ENCODE measurements at places on chromosomes 2 and 18.

- DNase-seq, result no peak
Observed at GRCh38 chr18:52441794-52442193, 101.8 kb downstream of the DCC start.

- DNase-seq, result no peak
Observed at GRCh38 chr2:215705281-215705680, 269.4 kb upstream of the FN1 start.

- DNase-seq, result no peak
Observed at GRCh38 chr2:5497874-5498273, 194.3 kb upstream of the SOX11 start.

GRCh38 chr2:126792186-126792585 lies 106.5 kb upstream of the TEX51 start:
- DNase-seq, result no peak

DNA sequence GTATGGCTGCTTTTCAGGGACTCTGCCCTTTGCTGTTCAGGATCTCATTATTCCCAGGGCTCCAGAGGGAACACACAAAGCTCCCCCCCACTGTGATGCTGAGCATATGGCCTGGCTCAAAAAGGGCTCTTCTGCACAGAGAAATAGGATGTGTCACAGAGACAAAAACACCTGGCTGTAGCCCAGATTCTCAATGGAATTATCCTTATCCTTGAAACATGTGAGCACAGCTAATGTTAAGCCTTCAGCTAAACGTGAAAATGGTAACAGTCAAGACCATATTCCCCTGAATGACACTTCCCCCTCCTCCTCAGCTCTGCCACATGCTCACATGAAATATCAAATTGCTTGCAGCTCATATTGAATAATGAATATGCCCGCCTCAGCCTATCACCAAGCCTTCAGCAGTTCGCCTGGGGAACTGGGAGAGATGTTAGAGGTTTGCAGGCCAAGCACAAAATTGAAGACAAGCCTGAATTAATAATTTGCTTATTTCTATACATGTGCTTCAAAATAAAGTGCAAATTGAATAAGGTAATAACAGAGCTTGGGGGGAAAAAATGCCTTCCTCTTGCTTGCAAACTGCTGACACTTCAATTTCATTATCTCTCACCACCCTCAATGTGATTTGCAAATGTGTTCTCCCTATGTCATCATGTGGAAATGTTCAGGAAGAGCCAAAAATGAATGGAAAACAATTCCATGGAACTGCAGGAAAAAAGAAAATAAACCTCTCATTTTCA lies 181.0 kb upstream of the HNRNPA3 start:
- no peak for DNase-seq

DNA sequence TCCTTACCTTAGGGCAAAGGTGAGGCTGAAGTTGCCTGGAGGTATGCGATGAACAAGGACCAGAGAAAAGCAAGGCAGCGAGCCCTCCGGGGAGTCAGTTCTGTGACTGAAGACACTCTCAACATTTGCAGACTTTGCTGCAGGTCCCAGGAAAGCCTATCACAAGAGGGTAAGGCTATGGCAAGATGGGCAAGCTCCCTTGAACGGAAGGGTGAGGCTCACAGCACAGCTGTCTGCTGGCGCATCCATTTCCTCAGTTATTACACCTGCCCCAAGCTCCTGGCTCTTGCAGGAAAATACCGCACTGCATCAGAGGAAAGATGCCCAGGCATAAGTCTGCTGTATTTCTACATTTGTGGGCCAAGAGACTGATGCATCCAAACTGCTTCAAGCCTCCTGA lies 141.4 kb downstream of the BCL11A start:
- DNase-seq, result no peak

- peak; percentile 64 for DNase-seq
Observed at GRCh38 chr18:6604573-6604941, 125.0 kb upstream of the ARHGAP28 start.

DNA sequence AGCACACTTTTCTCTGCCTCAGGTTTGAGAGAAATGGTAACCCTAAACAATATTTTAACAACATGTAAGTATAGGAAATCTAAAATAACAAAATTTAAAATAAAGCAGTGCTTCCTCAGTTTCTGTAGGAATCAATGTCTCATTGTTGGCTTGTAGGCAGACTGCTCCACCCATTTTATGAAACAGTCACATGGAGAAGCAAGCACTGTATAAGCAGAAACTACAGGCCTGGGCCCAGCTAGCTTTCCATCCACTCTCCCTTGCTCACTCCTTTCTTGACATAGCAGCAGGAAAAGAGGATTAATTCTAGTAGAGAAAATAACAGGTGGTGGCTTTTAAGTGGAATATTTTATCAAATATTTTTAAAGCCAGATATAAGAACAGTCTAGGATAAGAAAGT lies 97.2 kb downstream of the PLEKHM3 start:
- DNase-seq, result no peak

DNA sequence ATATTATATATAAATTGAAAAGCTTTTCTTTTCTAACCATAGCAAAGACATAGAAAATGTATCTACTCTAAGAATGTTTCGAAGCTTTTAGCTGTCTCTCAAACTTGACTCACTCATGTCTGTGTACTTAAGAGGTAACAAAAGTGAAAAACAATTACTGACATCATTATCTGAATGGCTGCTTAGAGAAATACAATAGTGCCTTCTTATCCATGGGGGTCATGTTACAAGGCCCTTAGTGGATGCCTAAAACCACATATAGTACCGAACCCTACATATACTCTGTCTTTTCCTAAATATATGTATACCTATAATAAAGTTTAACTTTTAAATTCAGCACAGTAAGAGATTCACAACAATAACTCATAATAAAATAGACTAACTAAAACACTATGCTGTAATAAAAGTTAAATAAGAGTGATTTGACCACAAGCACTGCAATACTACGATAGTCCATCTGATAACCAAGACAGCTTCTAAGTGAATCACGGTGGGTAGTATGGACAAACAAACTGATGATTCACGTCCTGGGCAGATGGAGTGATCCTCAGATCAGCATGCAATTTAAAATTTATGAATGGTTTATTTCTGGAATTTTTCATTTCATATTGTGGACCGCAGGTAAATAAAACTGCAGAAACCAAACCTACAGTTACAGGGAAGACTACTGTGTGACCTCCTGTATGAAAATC lies 246.2 kb downstream of the XIRP2 start:
- DNase-seq, result peak; percentile 49

DNA sequence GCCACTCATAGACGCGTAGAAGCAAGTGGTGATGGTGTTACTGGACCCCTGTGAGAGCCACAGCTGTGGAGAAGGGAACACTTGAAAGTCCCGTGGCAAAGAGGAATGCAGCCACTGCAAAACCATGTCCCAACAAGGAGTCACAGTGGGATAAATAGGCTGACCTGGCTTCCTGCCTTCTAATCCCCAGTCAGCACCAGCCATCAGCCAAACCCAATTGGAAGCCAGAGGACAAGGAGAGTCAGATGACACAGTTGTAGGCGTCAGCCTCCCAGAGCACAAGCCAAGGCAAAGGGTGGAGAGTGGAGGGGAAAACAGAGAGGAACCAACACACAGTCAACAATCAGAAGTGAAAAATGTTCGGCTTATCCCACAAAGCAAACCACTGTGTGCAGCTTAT lies 5.5 kb upstream of the CYBRD1 start:
- DNase-seq, result no peak

DNA sequence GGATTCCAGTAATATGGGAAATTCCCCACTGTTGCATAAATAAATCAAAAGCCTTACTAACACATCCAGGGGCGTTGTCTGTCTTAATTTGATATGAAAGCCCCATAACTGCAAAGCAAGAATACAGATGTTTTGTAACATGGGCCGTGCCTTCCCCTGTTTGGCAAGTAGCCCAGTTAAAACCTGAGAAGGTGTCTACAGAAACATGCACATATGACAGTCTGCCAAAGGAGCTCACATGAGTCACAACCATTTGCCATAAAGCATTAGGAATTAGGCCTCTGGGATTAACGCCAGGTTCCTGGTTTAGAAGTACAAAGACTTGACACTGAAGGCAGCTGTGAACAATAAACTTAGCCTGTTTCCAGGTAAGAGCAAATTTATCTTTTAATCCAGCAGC lies 43.1 kb upstream of the LONRF2 start:
- peak; percentile 78 for DNase-seq

DNA sequence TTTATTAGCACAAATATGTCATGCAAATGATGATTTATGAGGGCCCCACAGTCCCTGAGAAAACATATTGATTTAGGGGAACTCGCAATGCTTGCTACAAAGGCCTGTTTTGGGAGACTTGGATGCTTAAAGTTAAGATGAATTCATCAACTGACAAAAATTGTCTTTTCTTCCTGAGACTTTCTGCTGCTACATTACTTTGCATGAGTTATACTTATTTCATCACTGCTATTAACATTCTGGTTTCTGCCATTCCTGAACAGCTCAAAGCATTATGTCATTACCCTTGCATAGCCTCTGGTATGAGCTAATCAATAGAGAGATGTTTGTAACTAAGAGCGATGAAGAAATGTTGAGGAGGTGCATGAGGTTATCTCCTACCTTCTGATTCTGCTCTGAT lies 74.4 kb downstream of the SOX11 start:
- no peak for DNase-seq

DNA sequence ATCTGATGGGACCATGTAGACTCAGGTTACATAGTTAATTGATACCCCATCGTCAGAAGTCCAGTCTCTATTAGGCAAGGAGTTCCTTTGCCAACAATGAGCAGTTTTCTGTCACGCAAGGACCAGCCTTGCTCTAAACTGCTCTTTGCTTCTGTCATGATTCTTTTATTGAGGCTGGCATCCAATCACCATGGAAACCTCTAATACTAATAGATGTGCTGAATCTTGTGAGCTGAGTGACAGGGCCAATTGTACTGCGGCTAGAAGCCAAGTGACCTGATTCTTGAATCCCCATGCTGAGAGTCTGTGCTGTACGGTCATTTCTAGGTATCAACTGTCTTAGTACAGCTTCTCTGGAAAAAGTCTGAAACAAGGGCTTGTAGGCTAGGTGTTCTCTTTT lies 395.6 kb downstream of the RND3 start:
- DNase-seq, result no peak

GRCh38 chr2:24225499-24226242 lies 50.8 kb downstream of the FAM228A start:
- no peak for DNase-seq

DNA sequence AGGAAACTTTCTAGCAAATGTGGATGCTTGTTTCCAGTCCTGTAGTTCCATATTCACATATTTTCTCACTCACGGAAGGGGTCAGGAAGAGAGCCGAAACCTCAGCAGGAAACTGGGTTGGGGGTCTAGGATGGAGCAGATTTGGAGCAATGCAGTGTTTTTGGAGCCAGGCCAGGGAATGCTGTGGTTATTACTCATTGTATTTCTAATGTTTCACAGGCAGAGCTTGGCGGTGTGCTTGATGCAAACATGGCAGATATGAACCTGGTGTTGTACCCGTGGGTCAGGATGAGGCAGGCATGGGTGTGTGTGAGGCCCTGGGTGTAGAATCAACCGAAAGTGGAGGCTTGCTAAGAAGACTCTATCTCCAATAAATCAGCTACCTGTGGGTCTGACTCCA lies 34.6 kb upstream of the ACKR3 start:
- DNase-seq, result peak; percentile 71

GRCh38 chr2:239101807-239102206 lies 253.9 kb downstream of the TWIST2 start:
- DNase-seq, result no peak

DNA sequence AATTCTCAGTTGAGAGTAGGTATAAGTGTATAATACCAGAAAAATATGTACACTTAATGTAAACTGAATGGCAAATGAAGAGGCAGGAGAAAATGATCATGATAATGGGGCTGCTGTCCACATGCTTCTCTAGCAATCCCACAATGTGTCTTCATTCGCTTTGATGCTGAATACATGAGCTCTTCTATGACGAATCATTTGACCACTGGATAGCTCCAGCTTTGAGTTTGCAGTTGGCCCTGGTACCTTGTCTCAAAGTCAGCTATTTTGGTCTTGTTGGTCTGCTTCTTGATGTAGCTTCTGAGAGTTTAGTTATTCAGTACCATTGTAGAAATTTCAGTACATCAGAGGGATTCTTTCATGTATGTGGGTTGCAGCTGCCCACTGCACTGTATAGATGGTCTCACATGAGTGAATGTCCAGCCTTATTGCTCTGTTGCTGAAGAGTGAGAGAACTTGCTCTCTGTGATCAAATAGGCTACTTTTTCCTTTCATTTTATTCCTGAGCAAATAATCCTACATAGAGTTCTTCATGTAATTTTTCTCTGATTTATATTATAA lies 105.1 kb downstream of the TTC27 start:
- no peak for DNase-seq

GRCh38 chr2:175414882-175415487 lies 233.5 kb upstream of the ATP5MC3 start:
- peak; percentile 64 for DNase-seq

- DNase-seq, result no peak
Observed at GRCh38 chr18:13321923-13322322, 103.4 kb downstream of the LDLRAD4 start.

DNA sequence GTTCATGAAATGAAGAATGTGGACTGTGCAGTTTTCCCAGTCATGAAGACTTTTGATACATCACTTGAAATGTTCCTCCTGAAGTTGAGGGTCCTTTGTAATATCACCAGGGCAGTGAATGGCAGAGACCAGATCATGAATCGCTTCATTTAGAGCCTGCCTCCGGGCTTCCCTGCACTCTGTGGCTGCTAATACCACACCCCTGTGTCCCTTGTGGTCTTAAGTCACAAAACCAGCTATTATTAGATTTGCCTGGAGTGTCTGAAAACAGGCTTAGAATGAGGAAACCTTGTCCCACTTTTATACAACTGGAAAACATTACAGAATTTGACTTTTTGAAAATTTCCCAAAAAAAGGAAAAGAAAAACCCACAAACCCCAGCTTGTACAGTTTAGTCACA lies 147.9 kb downstream of the MGAT5 start:
- DNase-seq, result no peak

- DNase-seq, result no peak
Observed at GRCh38 chr2:135276525-135276924, 224.4 kb downstream of the RAB3GAP1 start.

DNA sequence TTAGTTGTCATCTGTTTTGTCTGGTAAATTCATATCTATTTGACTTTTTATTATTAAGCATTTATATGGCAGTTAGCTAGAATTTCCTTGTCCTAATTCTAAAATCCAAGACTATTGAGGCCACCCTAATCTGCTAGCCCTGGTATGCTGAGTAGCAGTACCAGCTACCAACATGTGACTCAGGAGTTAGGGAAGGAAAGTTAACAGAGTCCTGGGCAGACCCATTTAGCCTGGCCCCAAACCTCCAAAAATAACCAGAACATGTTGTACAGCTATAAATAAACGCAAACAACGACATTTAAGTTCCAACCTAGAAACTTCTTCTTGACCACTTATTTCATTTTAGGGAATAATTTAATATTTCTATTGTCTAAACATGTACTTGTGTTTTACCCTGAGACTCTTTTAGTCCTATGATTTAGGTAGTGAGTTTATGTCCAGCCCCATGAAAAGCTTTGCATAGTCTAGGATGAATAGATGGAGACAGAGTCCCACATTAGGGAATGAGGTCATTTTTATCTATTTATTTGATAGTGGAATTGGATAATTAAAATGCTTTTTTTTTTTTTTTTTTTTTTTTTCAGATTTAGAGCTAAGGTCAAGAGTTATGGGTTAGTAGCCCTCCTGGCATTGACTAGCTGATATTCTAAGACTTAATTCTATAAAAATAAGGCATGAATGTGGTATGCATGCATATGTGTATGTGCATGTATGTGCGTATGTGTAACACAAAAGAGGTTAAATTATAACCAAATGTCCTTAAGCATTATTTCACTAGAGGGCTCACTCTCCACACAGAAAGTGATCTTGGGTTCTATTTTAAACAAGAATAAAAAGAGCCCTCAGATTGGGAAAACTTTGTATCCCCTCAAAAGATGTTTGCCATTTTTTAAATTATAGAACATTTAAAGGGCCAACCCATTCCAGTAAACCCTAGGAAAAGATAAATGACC lies 160.1 kb upstream of the MAPRE2 start:
- no peak for DNase-seq
